ENCODE measurements at places on chromosomes 1 and 21. TPM values are rescaled to one million over a fixed set of nuclear protein-coding genes. Genes with fewer than 3 reads are reported as not detected.

Gene CFAP107
- polyA plus RNA-seq = 1.00 TPM

Gene KIAA1614
- polyA plus RNA-seq = 10.8 TPM

GRCh38 chr1:155081472-155082300, 3.0 kb downstream of the EFNA3 start:
- no peak for DNase-seq

GRCh38 chr1:112735752-112736151, 20.6 kb upstream of the PPM1J start:
- no peak for DNase-seq

- DNase-seq = peak; percentile 93
Measured at GRCh38 chr1:113978863-113979702, at the start of gene OLFML3. Gene OLFML3, plus strand, starts transcription at chr1:113979474. Its CDS starts 43 bp downstream, at chr1:113979517.

- no peak for DNase-seq
Measured at GRCh38 chr1:51799372-51799771, 79.2 kb downstream of the NRDC start.

DNA sequence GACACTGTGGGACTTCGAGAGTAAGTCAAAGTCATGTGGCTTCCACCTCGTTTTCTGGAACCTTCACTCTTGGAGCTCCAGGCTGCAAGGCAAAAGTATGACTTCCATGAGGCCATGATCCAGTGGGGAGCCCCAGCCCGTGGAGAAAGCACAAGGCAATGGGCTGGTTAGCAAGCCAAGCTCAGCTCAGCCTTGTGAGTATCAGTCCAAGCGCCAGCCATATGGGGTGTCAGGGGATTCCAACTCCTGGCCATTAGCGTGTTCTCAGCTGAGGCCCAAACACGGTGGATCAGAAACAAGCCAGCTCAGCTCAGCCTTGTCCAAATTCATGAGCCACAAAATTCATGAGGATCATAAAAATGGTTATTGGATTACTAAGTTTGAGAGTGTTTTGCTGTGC, 261.0 kb downstream of the RHOU start:
- no peak for DNase-seq

DNA sequence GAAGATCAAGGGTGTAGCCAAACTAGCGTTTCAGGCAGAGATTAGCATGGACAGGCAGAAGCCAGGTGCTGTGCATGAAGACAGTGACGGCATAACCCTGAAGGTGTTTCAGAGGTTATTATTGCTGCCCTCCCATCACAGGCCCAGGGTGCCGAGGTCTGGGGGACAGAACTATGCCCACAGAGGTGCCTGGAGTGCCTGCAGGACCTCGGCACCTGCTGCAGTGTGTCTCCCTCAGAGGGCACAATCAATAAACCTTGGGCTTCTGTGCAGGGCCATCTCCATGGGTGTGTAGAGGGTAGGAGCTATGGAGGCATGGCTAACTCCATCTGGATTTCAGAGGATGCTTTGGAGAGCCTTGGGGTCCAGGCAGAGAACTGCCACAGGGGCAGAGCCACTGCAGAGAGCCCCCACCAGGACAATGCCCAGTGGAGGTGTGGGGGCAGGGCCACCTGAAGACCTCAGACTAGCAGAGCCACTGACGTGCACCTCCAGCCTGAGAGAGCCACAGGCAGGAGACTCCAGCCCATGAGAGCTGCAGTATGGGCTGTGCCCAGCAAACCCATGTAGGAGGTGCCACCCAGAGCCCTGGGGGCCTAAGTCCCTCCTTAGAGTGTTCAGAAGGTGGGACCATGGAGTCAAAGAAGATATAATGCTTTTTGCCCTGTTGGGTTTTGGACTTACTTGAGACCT, 5.7 kb upstream of the ABCG1 start:
- no peak for DNase-seq

Gene IGSF9
- polyA plus RNA-seq = 19.3 TPM

Gene RNF223
- polyA plus RNA-seq = 0.56 TPM

- DNase-seq = no peak
Measured at GRCh38 chr1:224312025-224312424, 17.9 kb downstream of the NVL start.
